ENCODE measurements at places on chromosomes 16 and 17. TPM values are rescaled to one million over a fixed set of nuclear protein-coding genes. Genes with fewer than 3 reads are reported as not detected.

DNA sequence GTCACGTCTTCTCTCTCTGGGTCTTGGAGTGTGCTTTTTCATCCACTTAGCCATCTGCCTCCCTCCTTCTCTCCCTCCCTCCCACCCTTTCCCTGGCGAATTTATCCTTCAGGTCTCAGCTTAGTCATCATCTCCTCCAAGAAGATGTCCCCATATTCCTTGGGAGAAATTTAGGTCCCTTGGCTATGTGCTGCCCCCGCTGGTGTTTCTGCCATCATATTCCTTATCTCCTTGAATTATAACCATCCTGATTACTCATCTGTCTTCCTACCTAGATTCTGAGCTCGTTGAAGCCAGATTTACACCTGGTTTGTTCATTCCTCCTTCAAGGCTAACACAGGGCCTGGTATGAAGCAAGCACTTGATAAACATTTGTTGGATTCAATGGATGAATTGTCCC, 5.0 kb downstream of the SEZ6L2 start:
- DNase-seq = no peak

- no peak for DNase-seq
These were observed 1408.7 kb upstream of the GOT2 start for GRCh38 chr16:60142619-60143347.

DNA sequence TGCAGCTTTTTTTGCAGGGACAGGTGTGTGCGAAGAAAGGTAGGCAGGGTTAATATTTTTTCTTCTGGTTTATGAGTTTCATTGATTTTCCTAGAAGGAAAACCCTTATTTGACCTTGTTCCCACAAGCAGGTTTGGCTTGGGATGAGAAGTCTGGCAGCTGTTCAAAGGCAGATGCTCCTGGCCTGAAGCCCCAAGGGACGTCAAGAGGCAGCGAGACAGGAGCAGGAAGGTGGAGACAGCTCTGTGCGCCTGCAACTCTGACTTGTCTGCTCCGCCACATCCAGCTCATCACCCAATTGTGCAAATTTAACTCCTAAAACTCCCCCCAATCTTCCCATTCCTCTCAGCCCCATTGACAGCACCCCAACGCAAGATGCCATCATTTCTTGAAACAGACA, 136.8 kb upstream of the XYLT1 start:
- DNase-seq = no peak

GRCh38 chr17:21279198-21279535, 5.3 kb upstream of the MAP2K3 start:
- no peak for DNase-seq

- DNase-seq = no peak
These were observed 31.5 kb downstream of the SMURF2 start for GRCh38 chr17:64630309-64631223.

DNA sequence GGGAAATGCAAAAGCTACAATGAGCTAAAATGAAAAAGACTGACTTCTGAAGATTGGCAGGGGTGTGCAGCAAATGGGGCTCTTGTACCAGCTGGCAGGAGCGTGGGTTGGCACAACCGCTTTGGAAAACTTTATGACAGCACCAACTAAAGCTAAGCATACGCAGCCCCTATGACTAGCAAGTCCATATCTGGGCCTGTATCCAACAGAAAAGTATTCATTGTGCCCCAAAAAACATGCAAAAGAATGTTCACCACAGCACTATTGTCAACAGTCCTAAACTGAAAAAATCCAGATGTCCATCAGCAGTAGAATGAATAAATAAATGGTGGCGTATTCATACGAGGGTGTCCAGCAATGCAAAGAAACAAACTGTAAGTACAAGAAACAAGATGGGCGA, 22.6 kb upstream of the ITGA3 start:
- no peak for DNase-seq

DNA sequence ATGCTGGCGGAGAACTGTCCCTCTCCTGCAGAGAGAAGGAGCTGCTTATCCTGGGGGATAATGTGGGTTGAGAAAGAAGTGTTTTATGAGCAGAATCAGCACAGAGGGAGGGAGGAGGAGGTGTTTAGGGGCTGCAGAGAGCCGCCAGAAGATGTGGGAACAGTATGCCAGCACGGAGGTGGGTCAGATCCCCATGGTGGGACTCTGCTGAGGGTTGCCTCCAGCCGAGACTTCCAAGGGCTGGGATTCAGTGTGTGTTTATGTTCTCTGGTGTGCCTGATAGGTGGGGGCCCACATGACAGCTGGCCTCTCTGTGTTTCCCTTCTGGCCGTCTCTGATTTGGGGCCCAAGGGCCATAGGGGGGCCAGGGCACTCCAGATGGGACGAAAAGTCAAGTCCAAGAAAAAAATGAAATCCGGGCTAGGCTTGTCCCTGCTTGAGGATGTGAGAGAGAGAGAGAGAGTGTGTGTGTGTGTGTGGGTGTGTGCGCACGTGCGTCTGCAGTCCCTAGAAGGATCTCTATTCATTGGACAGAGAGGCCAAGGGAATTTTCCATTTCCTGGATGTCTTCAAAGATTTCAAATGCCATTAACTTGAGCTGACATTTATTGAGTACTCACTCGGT, 21.6 kb downstream of the PRKCB start:
- DNase-seq = no peak

- no peak for DNase-seq
These were observed 50.5 kb upstream of the CHMP6 start for GRCh38 chr17:80941171-80941570.

- DNase-seq = no peak
These were observed 346.6 kb upstream of the TNRC6C start for GRCh38 chr17:77611791-77612502.

Gene KCNH6
- total RNA-seq = 1.1 TPM

Gene HSD3B7
- 27.2 TPM for total RNA-seq

Gene GDPD3
- 62.3 TPM for total RNA-seq
